ENCODE measurements at places on chromosomes 16 and 17. TPM values are rescaled to one million over a fixed set of nuclear protein-coding genes. Genes with fewer than 3 reads are reported as not detected.
A peak's percentile ranks its signal among the peaks of the same experiment; 100 is the strongest.

The SPIRE2 gene
- polyA plus RNA-seq: 0.32 TPM

- no peaks in the 10 kb centered on the region for H3K4me1 ChIP-seq
- no peaks in the 10 kb centered on the region for H3K36me3 ChIP-seq
- no peak for DNase-seq
- no peak overlapping the region for H3K27ac ChIP-seq
- no peak overlapping the region for H3K4me3 ChIP-seq
- no peaks in the 10 kb centered on the region for H3K27me3 ChIP-seq
Measured at GRCh38 chr16:52832771-52833170, 219.9 kb downstream of the CHD9NB start.

DNA sequence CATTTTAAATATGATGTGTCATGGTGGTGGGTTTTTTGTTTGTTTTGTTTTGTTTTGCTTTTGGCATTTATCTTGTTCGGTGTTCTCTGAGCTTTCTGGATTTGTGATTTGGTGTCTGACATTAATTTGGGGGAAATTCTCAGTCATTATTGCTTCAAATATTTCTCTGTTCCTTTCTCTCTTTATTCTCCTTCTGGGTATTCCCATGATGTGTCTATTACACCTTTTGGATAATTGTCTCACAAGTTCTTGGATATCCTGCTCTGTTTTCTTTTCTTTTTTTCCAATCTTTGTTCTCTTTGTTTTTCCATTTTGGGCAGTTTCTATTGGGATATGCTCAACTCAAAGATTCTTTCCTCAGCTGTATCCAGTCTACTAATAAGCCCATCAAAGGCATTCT lies 88.5 kb downstream of the MARCHF10 start:
- DNase-seq: no peak
- no peaks in the 10 kb centered on the region for H3K27me3 ChIP-seq

DNA sequence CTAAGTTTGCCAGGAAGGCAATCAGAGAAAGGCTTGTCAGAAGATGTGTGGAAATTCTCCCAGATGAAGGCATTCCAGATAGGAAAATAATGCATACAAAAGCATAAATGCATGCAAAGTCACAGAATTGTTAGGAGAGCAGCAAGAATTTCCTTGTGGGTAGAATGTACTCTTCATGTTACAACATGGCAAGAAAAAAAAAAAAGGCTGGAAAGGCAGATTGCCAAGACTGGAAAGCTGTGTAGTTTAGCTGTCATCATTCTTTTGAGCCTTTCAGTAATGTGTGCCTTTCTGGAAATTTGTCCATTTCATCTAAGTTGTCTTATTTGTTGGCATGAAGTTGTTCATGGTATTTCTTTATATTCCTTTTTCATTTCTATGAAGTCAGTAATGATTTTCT lies 71.0 kb upstream of the EFCAB3 start:
- no peak overlapping the region for H3K4me3 ChIP-seq
- H3K4me1 ChIP-seq: no peaks in the 10 kb centered on the region
- H3K27me3 ChIP-seq: no peaks in the 10 kb centered on the region
- no peak overlapping the region for H3K27ac ChIP-seq
- H3K36me3 ChIP-seq: no peaks in the 10 kb centered on the region

DNA sequence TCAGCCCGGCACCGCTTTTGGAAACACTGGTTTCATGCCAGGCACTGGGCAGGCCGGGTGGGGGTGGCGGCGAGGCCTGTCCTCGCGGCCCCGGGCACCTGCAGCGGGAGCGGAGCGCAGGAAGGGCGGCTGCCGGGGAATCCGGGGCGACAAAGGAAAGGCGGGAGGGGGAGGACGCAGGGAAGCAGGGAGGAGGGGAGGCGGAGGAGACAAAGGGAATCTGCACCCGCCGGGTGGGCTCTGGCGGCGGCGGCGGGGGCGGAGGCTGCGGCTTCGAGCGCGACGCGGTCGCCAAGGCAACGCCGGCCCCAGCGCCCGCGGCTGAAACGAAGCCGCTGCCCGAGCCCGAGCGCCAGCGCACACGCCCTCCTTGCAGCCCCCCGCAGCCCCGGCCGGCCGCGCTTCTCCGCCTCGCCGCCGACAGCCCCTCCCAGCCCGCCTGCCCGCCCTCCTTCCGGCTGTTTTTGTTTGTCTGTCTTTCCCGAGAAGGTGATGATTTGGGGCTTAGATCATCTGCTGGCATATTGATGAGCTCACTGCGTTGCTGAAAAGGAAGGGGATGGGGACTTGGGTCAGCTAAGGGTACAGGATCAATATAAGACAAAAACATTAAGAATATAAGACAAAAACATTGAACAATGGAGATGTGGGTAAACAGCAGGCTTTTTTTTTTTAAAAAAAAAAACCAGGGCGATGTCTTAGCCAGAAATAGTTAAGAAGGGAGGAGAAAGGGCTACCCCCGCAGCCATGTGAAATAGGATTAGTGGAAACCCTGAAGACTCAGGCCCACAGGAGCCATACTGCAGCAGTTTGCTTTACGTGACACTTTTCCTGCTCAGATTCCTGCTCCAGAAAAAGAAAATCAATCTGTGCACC lies 32.7 kb downstream of the CDK5R1 start:
- H3K4me1 ChIP-seq: peaks cover 66% of the 10 kb centered on the region
- H3K27ac ChIP-seq: peak overlapping the region; percentile 60
- peak overlapping the region; percentile 50 for H3K4me3 ChIP-seq
- DNase-seq: peak; percentile 37
- H3K36me3 ChIP-seq: no peaks in the 10 kb centered on the region

DNA sequence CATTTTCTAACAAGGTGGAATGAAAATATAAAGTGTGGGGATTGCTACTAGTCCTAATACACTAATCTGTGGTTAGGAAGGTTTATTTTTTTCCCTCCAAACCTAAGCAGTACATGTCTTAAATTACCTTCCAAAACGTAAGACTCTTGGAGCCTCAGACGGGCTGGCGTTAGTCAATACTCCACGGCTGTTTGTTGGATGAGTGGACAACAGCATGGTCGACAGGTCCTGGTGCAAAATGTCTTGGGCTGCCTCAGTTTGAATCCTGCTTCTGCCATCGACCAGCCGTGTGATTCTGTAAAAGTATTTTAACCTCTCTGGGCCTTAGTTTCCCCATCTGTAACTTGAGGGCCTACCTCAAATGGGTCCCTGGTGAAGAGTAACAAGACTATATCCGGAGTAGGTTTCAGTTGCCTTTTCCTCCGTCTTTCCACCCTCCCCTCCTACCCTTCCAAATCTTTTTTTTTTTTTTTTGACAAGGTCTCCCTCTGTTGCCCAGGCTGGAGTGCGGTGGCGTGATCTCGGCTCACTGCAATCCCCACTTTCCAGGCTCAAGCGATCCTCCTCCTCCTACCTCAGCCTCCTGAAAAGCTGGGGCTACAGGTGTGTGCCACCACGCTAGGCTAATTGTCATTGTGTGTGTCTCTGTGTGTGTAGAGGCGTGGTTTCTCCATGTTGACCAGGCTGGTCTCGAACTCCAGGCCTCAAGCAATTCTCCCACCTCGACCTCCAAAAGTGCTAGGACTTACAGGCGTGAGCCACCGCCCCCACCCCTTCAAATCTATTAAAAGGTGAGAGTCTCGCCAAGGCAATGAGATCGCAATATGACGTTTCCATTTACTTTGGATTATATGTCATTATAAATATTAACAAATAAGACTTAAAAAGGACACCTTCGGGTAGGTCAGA lies 5.8 kb downstream of the SCGB1C2 start:
- no peaks in the 10 kb centered on the region for H3K36me3 ChIP-seq
- H3K4me3 ChIP-seq: no peak overlapping the region
- no peak for DNase-seq
- H3K27me3 ChIP-seq: no peaks in the 10 kb centered on the region
- no peaks in the 10 kb centered on the region for H3K4me1 ChIP-seq
- no peak overlapping the region for H3K27ac ChIP-seq

DNA sequence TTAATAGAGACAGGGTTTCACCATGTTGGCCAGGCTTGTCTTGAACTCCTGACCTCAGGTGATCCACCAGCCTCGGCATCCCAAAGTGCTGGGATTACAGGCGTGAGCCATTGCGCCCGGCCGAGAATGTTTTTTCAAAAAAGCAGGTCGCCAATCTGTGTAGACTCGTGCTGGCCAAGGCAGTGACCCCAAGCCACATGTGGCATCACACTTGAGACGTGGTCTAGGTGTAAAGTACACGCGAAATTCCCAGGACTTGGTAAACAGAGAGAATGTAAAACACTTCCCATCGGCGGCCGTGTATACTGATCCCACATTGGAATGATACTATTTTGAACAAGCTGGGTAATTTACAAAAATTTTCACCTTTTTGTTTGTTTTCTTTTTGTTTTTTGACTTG lies 41.1 kb downstream of the TBC1D16 start:
- DNase-seq: no peak
- H3K27me3 ChIP-seq: no peaks in the 10 kb centered on the region
- no peaks in the 10 kb centered on the region for H3K36me3 ChIP-seq

The NOS2 gene
- polyA plus RNA-seq: not detected

DNA sequence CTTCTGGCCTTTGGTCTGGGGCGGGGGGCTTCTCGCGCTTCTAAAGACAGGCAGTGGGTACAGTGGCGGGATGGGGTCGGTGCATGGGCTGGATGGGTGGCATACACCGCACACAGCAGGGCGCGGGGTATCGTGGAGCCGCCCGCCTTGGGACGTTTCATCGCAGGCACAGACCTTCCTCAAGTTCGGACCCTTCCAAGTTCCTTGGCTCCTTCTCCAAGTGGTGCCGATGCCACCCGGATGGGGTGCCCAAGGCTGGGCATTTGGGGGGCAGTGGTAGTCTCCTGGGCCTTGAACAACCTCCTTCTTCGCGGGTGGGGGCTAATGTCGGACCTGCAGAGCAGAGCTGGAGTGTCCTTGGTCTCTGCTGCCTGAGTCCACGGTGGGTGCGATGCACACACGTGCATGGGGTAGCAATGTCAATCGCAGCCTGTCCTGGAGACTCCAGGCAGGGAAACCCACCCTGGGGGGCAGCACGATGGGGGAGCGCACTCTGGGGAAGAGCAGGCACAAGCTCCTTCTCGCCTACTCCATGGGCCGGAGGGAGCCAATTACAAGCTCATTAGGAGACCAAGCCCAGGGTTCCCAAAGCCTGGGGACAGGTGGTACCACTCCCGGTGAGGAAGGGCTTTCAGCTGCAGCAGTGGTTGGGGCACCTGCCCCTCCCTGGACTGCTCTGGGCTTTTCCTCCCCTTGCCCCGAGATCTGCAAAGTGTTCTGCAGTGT lies 686 bp upstream of the MTSS2 start:
- DNase-seq: no peak
- peaks cover 4% of the 10 kb centered on the region for H3K36me3 ChIP-seq
- H3K27me3 ChIP-seq: no peaks in the 10 kb centered on the region
- H3K27ac ChIP-seq: no peak overlapping the region

The TP53TG3F gene
- polyA plus RNA-seq: not detected

DNA sequence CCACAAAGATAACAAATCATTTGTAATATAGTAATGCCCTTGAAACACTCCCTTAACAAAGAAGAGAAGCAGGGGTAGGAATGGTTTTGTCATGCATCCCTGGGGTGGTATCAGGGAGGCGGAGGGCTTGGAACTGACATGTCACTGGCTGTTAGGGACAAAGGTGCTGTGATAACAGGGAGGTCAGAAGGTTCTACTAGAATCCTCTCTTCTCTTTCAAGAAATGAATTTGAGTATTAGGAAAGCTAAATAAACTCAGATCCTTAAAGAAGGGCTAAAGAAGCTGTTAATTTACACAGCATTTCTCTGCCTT lies 65.4 kb upstream of the ADAMTS18 start:
- H3K4me1 ChIP-seq: no peaks in the 10 kb centered on the region
- H3K27me3 ChIP-seq: no peaks in the 10 kb centered on the region
- no peak overlapping the region for H3K27ac ChIP-seq
- no peak for DNase-seq
- H3K4me3 ChIP-seq: no peak overlapping the region

- no peaks in the 10 kb centered on the region for H3K36me3 ChIP-seq
- no peak for DNase-seq
- H3K27ac ChIP-seq: no peak overlapping the region
Measured at GRCh38 chr16:81522108-81522701, 77.6 kb downstream of the CMIP start.

DNA sequence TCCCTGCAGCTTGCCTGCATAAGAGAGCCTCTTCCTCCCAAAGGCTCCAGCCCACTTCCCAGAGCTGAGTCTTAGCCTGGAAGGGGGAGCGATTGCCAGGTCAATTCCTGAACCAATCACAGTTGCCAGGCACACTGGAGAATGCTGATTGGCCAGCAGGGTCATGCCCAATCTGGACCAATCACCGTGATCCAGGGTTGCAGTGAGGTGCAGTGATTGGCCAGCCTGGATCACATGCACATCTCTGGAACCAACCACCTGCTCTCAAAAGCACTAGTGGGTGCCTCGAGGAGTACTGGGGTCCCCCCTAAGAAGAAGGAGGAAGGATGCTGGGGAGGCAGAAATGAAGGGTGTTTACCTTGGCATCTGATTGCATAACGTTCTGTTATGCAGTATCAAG lies 18.4 kb downstream of the NAGPA start:
- no peak overlapping the region for H3K27ac ChIP-seq
- no peaks in the 10 kb centered on the region for H3K4me1 ChIP-seq
- H3K27me3 ChIP-seq: no peaks in the 10 kb centered on the region
- DNase-seq: no peak

The SPATA32 gene
- 0.59 TPM for polyA plus RNA-seq

- no peaks in the 10 kb centered on the region for H3K4me1 ChIP-seq
- no peak overlapping the region for H3K4me3 ChIP-seq
- no peak overlapping the region for H3K27ac ChIP-seq
- H3K27me3 ChIP-seq: no peaks in the 10 kb centered on the region
Measured at GRCh38 chr16:85491058-85491771, 121.9 kb upstream of the GSE1 start.

- no peak overlapping the region for H3K4me3 ChIP-seq
- H3K4me1 ChIP-seq: peaks cover 43% of the 10 kb centered on the region
- H3K27me3 ChIP-seq: no peaks in the 10 kb centered on the region
Measured at GRCh38 chr17:66387392-66387981, 85.1 kb downstream of the PRKCA start.

The NPIPA8 gene
- 4.1 TPM for polyA plus RNA-seq

The SCIMP gene
- 0.35 TPM for polyA plus RNA-seq

GRCh38 chr16:78791011-78791410 lies 691.6 kb downstream of the WWOX start:
- no peaks in the 10 kb centered on the region for H3K27me3 ChIP-seq
- no peak overlapping the region for H3K4me3 ChIP-seq
- no peaks in the 10 kb centered on the region for H3K36me3 ChIP-seq

- H3K36me3 ChIP-seq: no peaks in the 10 kb centered on the region
- no peak for DNase-seq
- no peak overlapping the region for H3K4me3 ChIP-seq
- no peaks in the 10 kb centered on the region for H3K27me3 ChIP-seq
- H3K27ac ChIP-seq: no peak overlapping the region
- H3K4me1 ChIP-seq: no peaks in the 10 kb centered on the region
Measured at GRCh38 chr16:67683767-67684166, 17.2 kb downstream of the C16orf86 start.

GRCh38 chr17:42618442-42619150 lies 9.1 kb downstream of the TUBG1 start:
- H3K27me3 ChIP-seq: no peaks in the 10 kb centered on the region
- H3K4me1 ChIP-seq: no peaks in the 10 kb centered on the region
- H3K4me3 ChIP-seq: no peak overlapping the region
- H3K27ac ChIP-seq: no peak overlapping the region
- no peak for DNase-seq

All from naive thymus-derived CD4-positive, alpha-beta T cell (primary cell).